ENCODE measurements at places on chromosomes 1 and 21.

DNA sequence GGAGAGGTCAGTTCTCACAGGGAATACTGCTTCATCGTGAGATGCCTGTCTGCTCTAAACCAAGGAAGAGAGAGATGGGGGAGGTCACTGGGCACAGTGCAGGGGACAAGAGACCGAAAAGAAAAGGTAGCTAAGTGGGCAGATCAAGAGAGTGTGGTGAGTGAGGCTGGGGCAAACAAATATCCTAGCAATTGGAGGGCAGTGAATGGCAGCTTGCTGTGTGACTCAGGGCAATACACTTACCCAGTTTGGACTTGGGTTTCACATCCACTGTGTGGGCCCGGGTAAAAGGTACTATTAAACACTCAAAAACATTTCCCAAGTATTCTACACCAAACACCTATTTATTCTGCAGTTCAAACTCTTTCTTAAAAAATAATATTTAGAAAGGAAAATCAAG, 10.2 kb downstream of the PLXNA2 start:
- no peak for DNase-seq

DNA sequence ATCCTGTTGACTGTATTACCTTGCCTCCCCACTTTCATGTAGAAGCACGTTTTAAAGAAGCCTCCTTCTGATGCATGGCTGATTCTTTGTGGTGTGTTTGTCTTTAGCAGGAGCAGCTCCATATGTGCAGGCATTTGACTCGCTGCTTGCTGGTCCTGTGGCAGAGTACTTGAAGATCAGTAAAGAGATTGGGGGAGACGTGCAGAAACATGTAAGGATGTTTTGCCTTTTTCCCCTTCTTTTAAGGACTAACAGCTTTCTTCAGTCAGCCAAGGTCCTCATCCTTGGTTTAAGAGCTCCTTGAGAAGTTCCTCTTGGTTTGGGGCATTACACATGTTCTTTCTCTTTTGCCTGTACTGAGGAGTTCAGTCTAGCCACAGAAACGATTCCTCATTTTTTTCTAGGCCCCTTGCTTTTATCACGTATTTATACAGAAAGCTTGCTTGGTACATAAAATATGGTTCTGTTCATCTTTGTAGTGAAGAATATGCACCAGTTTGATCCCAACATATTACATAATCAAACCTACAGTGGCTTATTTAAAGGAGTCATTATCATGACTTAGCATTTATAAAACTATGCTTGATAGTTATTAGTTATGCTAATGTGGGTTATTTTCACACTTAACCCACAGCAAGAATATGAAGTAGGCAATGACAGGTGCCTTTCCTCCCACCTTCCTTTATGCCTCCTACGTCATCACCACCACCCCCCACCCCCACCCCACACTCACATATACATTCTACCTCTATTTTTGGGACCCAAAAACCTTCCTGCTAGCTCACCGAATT, 19.6 kb downstream of the CAP1 start:
- no peak for DNase-seq

DNA sequence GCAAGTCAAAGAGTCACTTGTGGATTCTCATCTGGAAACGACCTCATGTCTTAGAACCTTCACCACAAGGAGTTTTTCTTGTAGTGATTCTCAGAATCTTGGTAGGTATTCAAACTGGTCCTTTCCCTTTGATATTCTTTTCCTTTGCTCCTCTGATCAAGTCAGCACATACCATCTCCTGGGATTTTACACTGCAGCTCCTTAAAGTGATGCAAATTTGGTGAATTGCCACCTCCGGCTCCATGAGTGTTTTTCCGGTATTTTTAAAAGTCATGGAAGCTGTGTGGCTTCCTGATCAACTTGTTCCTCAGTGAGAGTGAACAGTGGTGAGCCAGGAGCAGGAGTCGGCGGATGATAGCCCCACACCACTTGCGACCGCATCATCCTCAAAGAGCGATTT, 182.1 kb upstream of the DAB1 start:
- DNase-seq, result no peak

GRCh38 chr1:18294437-18295176, 186.1 kb upstream of the KLHDC7A start:
- no peak for DNase-seq

DNA sequence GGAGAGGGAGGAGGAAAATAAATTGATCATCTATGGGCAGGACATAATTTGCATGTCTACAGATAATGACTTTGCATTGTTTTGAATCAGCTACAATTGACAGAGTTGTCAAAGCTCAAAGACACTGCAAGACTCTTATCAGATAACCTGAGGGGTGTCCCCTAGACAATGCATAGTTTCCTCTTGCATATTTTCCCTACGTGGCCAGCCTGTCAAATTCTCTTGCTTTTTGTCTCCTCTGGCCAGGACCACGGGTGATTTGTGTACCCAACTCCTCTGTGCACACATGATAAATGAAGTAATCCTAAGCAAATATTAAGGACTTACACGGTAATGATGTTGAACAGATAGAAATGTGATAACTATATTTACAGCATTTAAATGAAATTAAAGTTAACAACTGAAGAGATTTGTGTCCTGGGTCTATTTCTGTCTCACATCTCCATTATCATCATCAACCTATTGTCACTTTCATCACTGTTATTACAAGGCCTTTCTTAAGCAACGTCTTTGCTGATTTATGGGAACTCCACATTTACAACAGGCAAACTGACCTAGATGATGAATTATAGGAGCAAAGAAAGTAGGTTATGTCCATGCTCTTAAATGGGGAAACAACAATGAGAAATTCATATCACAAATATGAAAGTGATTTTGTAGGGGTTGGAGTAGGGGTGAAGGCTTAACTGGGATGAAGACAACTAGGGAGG, 18.8 kb downstream of the BATF3 start:
- DNase-seq, result no peak

DNA sequence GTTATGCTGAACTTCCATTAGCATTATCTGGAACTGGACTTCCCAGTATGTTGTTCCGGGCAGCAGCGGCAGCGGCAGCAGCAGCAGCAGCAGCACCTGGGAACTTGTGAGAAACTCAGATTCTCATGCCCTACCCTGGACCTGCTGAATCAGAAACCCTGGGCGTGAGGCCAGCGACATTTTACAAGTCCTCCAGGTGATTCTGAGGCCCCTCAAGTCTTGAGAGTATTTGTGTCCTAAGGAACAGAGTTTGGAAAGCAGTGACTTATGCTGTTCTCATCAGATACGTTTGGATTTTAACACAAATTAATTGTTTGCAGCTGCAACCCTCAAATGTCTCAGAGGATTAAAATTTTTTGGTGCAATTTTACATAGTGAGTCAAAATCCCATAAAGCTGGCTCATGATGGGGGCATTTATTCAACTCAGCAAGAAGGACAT, 157.2 kb upstream of the KAZN start:
- DNase-seq, result no peak

GRCh38 chr1:31961536-31961935, 23.4 kb upstream of the PTP4A2 start:
- DNase-seq, result no peak

GRCh38 chr1:15738416-15739113, 2.5 kb downstream of the SLC25A34 start:
- DNase-seq, result no peak

GRCh38 chr1:199272139-199272544, 633.3 kb downstream of the PTPRC start:
- no peak for DNase-seq

DNA sequence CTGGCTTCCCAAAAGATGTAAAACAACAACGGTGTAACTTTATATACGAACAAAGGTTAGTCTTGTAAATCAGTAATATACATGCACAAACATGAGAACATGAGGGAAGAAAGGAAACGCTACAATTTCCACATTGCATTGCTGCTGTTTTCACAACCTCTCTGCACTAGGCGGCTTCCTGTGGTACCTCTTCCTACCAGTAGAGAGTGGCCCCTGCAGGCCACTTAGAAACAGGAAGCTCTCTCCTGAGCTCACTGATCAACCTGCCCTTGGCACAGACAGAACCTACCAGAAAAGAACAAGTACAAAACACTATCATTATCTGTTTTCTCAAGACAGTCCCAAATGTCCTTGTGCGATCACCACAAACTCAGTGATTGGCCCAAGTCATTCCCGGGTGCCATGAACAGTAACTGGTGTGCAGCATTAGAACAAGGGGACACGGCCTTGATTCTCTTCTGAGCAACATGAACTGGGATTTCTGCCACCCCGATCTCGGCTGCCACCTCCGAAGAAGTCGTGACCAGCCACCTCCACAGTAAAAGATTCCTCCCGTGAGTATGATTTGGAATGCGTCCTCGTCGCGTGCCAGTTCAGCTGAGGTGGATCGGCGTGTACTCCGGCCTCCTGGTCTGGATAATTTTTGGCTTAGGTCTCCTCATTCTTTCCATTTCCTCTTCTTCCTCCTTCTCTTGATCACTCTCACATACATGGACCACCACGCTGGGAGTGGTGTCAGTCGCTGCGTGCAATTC, 5.7 kb upstream of the KCNE1 start:
- no peak for DNase-seq

DNA sequence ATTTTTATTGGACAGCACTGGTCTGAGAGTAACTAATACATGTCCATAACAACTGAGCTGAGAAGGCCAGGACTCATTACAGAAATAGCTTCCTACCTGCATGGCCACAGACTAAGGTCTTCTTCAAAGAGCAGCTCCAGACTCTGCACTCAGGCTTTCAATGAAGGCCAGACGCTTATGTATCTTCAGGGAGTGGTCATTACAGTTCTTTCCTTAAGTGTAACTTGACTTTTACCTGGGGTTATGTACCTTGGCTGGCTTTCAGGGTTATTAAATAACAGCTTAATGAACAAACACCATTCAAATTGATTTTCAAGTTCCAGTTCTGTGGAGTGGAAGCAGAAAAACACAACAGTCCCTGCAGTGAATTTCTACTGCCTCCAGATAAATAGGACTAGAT, 23.8 kb upstream of the SLC22A15 start:
- no peak for DNase-seq

- no peak for DNase-seq
Observed at GRCh38 chr1:162994921-162995320, 74.2 kb upstream of the RGS4 start.

GRCh38 chr1:158793604-158794003, 12.6 kb upstream of the OR6N2 start:
- no peak for DNase-seq

GRCh38 chr1:227880342-227880924, 65.0 kb downstream of the PRSS38 start:
- no peak for DNase-seq

GRCh38 chr1:7590426-7590790, 180.7 kb upstream of the VAMP3 start:
- no peak for DNase-seq

- DNase-seq, result no peak
Observed at GRCh38 chr21:29521872-29522271, 223.2 kb downstream of the BACH1 start.

DNA sequence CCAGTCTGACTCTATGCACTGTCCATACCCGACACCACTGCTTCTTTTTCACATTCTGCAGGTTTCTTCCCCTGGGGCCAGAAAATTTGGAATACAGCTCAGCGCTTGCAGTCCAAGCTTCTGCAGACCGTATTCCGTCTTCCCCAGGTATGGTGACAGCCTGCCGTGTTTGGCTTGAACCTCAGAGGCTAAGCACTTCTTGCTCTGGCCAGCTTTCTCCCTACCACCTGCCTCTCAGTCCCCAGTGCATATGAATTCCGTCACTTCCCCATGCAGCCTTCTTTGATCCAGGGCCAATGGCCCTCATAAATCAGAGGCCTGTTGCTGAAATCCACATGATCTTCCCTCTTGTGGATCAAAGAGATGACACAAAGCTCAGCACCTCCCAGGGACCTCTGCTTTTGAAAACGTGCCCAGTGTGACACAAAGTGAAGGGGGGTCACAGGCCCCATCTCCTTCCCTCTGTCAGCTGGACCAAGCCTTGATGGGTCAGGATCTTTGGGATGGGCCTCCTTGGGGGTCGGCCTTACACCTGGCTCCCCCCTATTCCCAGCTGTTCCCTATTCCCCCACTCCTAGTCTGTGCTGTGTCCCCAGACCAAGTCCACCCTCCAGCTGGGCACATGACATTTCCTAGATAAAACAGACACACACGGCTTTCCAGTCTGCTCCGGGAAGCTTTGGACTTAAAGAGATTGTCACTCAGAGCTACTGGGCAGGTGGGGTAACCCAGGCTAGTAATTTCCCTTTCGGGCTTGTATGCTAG, 66.6 kb downstream of the HMGB4 start:
- DNase-seq, result no peak

DNA sequence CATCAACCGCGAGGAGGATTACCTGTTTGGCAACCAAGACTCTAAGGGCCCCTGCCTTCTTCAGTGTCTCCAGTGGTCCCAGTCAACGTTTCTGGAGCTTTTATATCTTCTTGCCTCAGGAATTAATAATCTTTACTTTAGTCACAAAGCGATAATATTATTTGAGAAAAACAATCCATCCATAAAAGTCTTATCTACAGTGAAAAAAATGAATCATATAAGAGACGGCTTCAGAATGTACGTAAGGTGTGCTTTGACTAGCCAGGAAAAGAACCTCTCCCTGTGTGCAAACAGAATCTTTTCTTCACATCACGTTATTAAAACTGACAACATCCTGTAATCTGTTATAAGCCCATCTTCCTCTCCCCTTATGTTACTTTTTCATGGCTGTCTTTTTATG, at the start of gene REG4:
Gene REG4 (minus strand): TSS at position 74 of the 400 bp plus-strand sequence. CDS start 2,691 bp downstream, outside the sequence.
- no peak for DNase-seq

GRCh38 chr1:19640363-19641316, 3.5 kb upstream of the NBL1 start:
- no peak for DNase-seq

DNA sequence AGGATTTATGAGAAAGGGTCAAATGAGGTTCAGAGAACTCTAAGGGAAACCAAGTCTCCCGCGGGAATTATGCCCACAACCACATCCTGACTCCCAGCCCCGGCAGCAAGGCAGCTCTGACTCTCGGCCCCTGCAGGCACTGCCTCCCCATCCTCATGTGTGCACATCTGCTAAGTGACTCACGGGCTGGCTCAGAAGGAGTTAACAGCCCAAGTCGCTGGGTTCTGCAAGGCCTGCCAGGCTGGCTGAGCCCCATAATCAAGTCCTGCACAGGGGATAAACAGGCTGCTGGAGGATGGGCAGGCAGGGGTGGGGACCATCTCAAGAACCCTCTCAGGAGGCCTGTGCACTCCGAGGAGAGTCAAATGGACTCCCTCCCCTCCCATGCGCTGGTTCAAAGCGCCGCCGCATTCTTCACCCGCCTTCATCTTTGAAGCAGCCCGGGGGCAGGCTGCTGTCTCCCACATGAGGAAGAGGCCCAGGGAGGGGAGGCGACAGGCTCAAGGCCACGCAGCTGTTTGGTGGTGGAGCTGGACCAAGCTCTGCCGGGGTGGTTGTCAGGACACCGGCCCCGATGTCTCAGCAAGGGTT, 344.3 kb downstream of the MATN1 start:
- DNase-seq, result no peak

All from stimulated activated CD4-positive, alpha-beta T cell treated with anti-CD3 and anti-CD28 coated beads, Interleukin-12 subunit alpha, Interleukin-12 subunit beta, amount 100 ng/mL, for 24 hours (primary cell).